A549 treated with AZD2906 at 1 μM for 4 hours (cell line): ENCODE measurements at places on chromosomes 3 and 15. TPM values are rescaled to one million over a fixed set of nuclear protein-coding genes. Genes with fewer than 3 reads are reported as not detected.

ADGRG7 gene
- not detected in 5 replicates for total RNA-seq

GREM1 gene
- total RNA-seq = 2.4 to 6.9 TPM (median 2.7 TPM) in 5 replicates

ZNF660 gene
- not detected in 5 replicates for total RNA-seq

KCNMB3 gene
- 0.97 to 1.6 TPM (median 1.1 TPM) in 5 replicates for total RNA-seq

LRRC3B gene
- total RNA-seq = not detected in 5 replicates

HHATL gene
- total RNA-seq = not detected in 5 replicates

LIPH gene
- 3.9 to 6.0 TPM (median 5.0 TPM) in 5 replicates for total RNA-seq

PLA2G4D gene
- total RNA-seq = not detected in 5 replicates

PPP2R3A gene
- 1.4 to 2.9 TPM (median 1.8 TPM) in 5 replicates for total RNA-seq

ARMC8 gene
- total RNA-seq = 35.8 to 49.3 TPM (median 41.0 TPM) in 5 replicates

ITPR1 gene
- 3.1 to 6.0 TPM (median 4.2 TPM) in 5 replicates for total RNA-seq

MOBP gene
- 0.02 to 0.18 TPM (median 0.10 TPM) in 5 replicates for total RNA-seq

TUBGCP5 gene
- total RNA-seq = 20.4 to 33.9 TPM (median 24.4 TPM) in 5 replicates

KCNAB1 gene
- not detected in 5 replicates for total RNA-seq

CD200 gene
- not detected in 5 replicates for total RNA-seq

MCTP2 gene
- total RNA-seq = not detected in 5 replicates

SEMA3B gene
- 5.2 to 7.9 TPM (median 7.4 TPM) in 5 replicates for total RNA-seq
